Right renal pelvis (tissue), 4 donors: ENCODE measurements at places on chromosomes 11 and 22.

DNA sequence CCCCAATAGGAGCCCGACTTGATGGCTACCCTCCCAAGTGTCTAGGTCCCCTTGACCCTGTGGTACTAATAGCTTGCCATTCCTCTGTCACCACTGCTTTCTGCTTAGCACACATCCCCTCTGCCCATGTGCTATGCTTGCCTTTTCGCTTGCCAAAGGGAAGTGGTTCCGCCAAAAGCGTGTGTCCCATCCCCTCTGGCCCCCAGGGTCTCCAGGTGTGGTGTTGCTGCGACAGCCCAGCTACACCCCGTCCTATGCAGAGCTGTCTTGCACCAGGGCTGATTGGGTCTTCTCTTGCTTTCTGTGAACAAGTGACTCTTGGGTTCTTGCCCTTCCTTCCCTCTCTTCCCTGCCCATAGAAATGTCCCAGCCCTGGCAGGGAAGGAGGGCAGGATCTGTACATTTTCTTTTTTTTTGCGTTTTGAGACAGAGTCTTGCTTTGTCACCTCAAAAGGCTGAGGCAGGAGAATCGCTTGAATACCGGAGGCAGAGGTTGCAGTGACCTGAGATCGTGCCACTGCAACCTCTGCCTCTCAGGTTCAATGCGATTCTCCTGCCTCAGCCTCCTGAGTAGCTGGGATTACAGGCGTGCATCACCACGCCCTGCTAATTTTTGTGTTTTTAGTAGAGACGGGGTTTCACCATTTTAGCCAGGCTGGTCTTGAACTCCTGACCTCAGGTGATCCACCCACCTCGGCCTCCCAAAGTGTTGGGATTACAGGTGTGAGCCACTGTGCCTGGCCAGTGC, 3.9 kb downstream of the TANGO2 start:
- no peak for DNase-seq

DNA sequence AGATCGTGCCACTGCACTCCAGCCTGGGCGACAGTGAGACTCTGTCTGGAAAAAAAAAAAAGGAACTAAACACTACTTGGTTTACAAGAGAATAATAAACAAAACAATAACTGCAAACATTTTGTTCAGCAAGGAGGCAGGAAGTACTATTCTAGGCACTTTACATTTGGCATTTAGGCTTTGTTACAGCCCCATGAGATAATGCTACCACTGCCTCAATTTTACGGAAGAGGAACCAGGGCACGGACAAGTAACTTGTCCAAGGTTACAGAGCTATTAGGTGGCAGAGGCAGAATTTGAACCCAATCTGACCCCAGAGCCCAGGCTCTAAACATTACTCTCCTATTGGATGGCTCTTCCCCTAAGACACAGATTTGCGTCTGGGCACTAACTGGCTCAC, 108.7 kb upstream of the AKIP1 start:
- no peak for DNase-seq

DNA sequence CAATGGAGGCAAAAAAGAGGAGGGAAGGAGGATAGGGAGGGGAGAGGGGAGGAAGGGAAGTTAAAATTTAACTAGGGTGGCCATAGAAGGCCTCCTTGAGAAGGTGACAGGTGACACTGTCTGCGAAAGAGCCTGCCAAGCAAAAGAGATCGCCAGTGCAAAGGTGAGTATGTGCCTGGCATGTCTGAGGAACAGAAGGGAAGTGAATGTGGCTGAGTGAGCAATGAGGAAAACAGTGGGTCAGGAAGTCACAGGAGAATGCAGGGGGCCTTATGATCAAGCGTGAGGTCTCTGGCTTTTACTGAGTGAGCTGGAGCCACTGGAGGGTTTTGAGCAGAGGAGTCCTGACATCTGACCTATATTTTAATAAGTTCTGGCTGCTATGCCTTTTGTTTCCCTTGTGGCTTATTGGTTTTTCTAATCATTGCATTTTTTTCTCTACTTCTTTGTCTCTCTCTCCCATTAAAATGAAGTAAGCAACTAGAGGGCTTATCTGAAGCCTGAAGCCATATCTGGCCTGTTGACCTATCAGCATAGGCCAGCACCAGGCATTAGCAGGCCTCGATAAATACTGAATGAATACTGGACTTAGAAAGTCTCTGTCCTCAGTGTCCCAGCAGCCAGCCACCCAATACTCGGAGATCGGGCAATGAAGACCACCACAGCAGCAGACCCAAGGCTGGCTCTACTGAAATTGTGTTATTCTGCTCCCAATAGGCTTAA, 5.6 kb downstream of the AP1B1 start:
- no peak for DNase-seq

GRCh38 chr22:26437694-26438392, 8.8 kb downstream of the ASPHD2 start:
- no peak for DNase-seq

- DNase-seq = no peak
These were observed 25.3 kb downstream of the ALG9 start for GRCh38 chr11:111846063-111846462.

DNA sequence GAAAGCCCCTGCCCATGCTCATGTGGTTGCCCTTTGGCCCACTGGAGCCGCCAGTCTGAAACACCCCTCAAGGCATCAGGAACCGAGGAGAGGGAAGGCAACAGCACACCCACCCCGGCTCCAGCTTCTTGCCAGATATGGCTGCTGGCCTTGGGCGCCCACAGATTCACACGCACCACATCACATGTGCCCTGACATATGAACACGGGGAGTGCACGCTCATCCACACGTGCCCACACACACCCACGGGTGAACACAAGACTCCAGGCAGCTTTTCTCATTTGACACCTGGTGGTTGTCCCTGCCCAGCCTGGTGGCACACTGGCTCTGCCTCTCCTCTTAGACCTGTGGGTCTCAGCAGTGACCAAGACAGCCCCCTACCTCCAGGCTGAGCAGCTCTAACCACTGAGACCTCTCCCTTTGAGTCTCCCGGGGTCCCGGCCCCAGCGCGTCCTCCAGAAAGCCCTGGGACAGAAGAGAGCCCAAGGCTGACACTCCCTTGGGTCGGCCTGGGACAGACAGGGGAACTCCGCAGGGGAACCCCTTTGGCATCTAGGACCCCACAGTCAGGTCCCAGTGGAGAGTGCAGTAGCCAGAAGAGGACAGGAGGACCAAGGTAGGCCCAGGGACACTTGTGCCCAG, 2.7 kb upstream of the MAPK12 start:
- DNase-seq = no peak

- DNase-seq = no peak
These were observed 49.6 kb upstream of the KIRREL3 start for GRCh38 chr11:127050186-127050585.

DNA sequence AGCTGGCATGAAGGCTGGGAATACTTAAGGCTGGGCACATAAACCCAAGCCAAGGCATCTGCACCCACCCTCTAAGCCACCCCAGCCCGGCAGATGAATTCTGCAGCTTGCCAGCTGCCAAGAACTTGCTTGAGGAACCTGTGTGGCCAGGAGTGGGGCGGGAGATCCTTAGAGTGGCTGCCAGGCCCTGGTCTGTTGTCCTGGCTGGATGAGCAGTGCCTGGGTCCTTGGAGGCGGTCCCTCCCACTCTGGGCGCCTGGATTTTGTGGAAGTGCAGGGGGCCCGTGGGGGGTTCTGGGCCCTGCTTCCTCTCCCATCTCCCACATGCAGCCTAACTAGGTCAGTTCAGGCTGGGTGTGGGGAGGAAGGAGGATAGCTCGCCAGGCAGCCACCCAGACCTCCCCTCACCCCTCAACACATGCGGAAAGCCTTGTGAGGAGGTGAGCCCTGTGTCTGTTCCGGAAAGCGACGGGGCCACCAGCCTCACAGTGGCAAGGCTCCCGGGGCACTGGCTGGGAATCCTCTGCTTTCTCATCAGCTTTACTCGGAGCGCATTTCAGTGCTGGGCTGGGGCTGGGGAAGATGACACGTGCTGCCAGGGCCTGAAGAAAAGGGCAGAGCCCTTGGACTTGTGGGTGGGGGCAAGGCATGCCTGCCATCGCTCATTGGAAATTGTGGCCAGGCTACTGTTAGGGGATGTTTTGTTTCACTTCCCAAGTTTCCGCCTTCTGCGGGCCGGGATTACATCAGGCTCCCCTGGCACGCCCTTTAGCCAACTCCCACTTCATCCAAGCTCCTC, 8.4 kb downstream of the DAGLA start:
- DNase-seq = no peak

DNA sequence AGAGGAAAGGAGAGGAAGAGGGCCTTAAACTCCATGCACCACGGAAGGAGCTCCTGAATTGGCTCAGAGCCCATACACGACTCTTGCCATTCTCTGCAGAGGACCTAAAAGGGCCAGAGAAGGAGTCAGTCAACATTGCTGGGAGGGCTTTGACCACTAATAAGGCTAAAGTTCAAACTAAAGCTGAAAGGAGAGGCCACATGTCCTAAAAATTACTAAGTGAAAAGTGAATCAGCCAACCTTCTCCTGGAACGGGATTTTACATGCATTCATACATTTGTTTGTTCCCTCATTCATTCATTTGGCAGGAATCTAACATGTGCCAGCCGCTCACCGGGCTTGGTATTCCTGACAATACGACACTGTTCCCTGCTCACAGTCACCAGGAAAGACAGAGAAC, 10.5 kb downstream of the CLMP start:
- no peak for DNase-seq

DNA sequence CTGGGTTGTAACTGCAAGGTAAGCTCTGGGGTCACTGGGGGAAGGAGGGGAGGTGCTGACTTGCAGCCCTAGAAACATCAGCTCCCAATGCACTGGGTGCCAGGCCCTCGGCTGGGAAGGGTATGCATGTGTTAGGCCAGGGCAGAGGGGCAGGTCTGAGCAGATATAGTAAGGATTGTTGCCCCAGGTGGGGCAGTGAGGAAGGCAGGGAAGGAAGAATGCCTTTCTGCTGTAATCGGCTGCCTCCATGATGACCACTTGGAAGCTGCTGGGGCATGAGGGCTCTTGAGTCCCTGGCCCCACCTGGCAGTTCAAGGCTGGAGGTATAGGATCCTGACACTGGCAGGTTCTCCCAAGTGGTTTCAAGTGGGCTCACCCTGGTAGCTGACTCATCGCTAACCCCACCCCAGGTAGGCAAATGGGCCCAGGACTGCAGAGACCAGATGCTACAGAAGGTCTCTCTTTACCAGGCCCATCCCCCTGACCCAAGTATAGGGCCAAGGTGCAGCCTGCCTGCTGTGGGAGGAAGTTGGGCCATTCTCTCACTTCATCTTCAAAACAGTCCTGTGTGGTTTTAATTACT, 56.7 kb downstream of the TIMP3 start:
- no peak for DNase-seq

DNA sequence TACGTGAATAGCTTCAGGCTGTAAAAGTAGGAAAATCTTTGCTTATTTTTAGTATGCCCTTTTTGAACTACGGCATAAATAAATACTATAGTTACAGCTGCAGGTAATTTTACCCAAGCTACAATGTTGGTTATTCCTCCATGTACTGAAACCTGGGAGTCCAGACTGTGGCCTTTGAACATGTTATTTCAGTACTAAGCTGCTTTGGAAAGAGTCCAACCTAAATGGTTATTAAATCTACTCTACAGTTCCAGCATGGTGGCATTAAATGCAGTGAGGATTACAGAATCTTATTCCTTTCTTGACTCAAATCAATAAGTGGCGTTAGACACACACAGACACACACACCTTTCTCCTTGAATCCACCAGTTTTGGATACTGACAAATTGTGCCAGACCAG, 165.1 kb downstream of the MSANTD4 start:
- no peak for DNase-seq

DNA sequence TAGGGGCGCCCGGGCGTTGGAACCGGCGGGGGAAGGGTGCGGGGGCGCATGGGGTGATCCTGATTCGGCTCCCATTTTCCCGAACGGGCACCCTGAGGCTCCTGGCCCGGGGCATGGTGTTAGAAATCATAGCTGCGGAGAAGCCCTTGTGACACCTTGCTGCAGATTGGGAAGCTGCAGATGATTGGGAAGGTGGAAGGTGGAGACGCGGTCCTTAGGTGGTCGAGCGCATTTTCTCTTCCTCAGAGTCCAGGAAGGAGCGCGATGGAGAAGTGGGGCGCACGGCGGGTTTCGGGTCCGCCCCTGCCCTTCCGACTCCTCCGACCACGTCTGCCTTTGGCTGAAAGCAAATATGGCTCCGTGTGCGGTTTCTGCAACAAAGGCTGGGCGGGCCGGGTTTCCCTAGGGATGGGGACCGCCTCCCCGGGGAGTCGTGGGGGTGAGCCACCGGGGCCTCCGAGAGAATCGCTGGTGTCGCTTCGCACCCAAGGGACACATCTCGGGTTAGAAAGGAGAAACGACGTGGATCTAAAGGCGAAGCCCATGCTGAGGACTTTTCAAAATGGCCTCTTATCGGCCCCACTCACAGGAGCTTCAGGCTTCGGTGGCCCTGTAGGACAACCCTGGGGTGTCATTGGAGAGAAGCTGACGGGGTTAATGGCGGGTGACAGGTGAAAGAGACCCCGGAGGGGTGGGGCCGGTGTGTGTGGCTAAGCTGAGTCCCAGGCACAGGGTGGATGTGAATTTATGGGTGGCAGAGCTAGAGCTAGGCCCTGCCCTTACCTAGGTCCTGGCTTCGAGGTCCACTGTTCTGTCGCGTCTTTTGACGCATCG, 707 bp upstream of the FTH1 start:
- DNase-seq = no peak

GRCh38 chr22:29026579-29026978, 35.1 kb downstream of the C22orf31 start:
- no peak for DNase-seq

DNA sequence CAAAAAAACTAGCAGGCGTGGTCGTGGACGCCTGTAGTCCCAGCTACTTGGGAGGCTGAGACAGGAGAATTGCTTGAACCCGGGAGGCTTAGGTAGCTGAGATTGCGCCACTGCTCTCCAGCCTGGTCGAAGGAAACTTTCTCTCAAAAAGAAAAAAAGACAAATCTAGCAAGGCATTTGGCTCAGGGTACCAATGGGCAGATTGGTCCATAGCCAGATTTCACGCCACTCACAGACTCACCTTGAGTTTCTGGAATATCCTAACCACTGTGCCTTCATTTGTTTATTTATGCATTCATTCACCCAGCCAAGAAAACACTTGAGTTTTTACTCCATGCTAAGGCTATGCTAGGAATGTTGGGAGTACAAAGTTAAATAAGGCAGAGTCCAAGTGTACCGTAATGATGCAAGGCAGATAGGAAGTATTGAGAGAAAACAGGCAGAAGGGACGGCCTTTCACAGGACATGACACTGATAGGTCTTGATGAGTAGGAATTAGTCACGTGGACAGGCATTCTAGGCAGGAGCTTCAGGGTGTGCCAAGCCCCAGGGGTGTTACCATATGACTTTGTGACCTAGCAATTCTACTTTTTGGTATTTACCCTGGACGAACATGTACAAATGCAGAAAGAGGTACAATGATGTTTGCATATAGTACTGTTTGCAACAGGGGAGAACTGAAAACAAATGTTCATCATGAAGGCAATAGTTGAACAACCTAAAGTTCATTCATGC, 3.0 kb upstream of the PACSIN3 start:
- DNase-seq = no peak
